ENCODE measurements at places on chromosomes 7 and 10.

- DNase-seq = peak; percentile 80
These were observed 8.0 kb downstream of the SUFU start for GRCh38 chr10:102511583-102512274.

- DNase-seq = no peak
These were observed 99.6 kb downstream of the ST8SIA6 start for GRCh38 chr10:17354781-17355180.

- no peak for DNase-seq
These were observed 306.0 kb upstream of the TMEM229A start for GRCh38 chr7:124338861-124339260.

DNA sequence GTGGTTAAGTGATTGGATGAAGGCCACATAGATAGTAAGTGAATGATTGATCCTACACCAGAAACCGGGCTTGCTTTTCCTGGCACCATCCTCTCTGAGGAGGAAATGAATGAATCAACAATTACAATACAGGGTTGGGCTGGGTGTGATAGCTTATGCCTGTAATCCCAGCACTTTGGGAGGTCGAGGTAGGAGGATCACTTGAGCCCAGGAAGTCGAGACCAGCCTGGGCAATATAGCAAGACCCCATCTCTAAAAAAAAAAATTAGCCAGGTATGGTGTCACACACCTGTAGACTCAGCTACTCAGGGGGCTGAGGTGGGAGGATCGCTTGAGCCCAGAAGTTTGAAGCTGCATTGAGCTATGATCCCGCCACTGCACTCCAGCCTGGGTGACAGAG is 111.5 kb downstream of the COL26A1 start:
- no peak for DNase-seq

GRCh38 chr7:87225696-87226095 is 6.2 kb upstream of the TMEM243 start:
- DNase-seq = no peak

- no peak for DNase-seq
These were observed 448.1 kb downstream of the GRM8 start for GRCh38 chr7:126804604-126805003.

DNA sequence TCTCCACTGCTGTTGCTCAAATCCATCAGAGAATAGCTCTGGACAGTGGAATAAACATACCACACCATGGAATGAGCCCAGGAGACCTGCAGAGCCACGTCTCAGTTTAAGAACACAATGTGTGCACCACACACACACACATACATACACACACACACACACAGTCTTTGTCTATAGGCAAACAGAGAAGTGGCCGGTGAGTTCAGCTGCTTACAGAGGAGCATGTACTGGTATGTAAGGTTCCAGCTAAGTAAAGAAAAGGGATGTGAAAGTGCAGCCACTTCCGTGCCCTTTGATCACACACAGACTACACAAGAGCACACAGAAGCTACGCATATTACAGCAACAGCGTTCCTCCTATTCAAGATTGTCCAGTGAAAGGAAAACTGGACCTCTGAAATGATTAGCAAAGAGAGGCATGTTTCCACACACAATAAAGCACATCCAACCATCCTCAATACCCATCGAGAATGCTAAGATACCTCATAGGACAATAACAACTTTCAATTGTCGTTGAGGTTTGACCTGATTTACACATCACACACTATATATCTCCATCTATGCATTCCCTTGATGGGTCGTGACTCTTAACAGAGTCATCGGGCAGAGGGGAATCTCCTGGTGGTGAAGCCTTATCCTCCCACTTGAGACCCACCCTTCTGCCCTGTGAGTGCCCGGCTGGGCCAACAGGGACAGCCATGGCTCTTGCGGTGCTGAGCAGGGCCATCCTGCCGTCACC is 23.6 kb downstream of the SLC35B4 start:
- peak; percentile 96 for DNase-seq

DNA sequence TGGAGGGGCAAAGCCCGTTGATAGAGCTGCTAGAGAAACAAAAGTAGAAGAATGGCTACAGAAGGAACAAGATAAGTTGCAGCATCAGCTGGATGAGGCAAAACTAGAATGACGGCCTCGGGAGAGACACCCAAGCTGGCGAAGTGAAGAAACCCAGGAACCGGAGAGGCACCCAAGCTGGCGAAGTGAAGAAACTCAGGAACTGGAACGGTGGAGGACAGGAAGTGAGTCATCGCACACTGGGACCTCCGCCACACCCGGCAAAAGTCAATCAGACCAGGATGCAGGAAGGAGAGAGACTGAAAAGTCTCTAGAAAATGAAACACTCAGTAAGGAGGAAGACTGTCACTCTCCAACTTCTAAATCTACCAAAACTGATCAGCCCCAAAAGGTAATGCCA is 133.0 kb upstream of the NEBL start:
- no peak for DNase-seq
